Psoas muscle (tissue), 8 donors: ENCODE measurements at places on chromosomes 5 and 9. TPM values are rescaled to one million over a fixed set of nuclear protein-coding genes. Genes with fewer than 3 reads are reported as not detected.

SYK gene
- 2.1 TPM for total RNA-seq

ARID3C gene
- total RNA-seq: not detected

PCSK5 gene
- 3.7 TPM for total RNA-seq

ADGRD2 gene
- not detected for total RNA-seq

GAPT gene
- 0.53 TPM for total RNA-seq

PRSS3 gene
- total RNA-seq: not detected

MRPL41 gene
- total RNA-seq: 120 TPM

DNA sequence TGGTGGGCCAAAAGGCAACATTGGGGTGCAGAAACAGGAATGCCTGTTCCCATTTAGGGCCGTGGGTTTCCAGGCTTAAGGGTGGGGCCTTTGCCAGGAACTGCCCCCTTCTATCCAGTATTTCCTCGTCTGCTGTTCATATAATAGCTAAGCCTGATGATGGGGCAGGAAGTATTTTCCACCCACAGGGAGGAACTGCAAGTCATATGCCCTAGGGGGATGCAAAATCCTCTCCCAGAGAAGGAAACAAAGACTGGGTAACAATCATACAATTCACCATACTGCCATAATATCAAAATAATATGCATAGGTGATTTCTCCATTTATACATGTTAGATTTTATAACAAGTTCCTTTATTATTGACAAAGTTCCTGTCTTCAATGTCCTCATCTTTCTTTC is 20.5 kb upstream of the RPS23 start:
- no peaks in the 10 kb centered on the region for H3K27me3 ChIP-seq
- no peak for DNase-seq
- no peak overlapping the region for H3K4me3 ChIP-seq
- no peaks in the 10 kb centered on the region for H3K36me3 ChIP-seq

DNA sequence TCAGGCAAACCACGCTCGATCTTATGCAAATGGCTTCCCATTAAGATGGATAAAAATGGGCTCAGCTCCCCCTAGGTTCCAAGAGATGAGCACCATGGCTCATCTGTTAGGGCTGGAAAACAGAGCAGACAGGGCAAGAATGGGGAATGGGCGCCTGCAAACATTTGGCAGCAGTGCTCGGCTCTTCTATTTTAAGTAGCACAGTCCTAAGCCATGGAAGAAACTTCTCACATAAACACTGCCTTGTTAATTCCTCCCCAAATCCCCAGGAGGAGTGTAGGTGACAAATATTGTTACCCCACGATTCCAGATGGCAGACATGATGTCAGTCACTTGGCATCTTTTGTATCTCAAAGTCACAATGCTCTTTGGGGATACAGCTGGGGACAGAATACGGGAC is 221.8 kb downstream of the ICE1 start:
- no peak overlapping the region for H3K27ac ChIP-seq
- H3K4me1 ChIP-seq: peaks cover 27% of the 10 kb centered on the region
- H3K4me3 ChIP-seq: no peak overlapping the region
- no peaks in the 10 kb centered on the region for H3K27me3 ChIP-seq

- H3K27ac ChIP-seq: no peak overlapping the region
- no peak overlapping the region for H3K4me3 ChIP-seq
- no peaks in the 10 kb centered on the region for H3K36me3 ChIP-seq
- DNase-seq: no peak
- no peaks in the 10 kb centered on the region for H3K4me1 ChIP-seq
- H3K27me3 ChIP-seq: no peaks in the 10 kb centered on the region
Measured at GRCh38 chr5:65548281-65548680, 14.7 kb downstream of the CENPK start.

GRCh38 chr5:180648658-180649296 is 623 bp downstream of the FLT4 start:
- peaks cover 79% of the 10 kb centered on the region for H3K27me3 ChIP-seq
- H3K4me3 ChIP-seq: peak overlapping the region; percentile 59
- H3K27ac ChIP-seq: no peak overlapping the region
- no peaks in the 10 kb centered on the region for H3K36me3 ChIP-seq
- DNase-seq: no peak

DNA sequence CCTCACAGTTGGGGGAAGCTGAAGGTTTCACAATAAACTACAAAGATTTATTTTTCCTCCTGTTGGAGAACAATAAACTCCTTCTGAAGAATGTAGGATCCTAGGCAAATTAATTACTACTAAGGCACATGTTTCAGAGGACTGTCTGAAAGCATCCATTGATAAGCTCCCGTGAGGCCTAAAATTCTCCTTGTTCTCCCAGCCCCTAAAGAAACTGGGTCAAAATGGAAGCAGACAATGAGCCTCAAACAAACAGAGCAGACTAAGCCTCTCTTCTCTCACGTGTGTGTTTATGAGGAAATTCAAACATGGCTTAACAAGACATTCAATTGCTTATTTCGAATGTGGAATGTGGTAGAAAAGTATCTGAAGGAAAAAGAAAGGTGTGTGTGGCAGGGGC is 249.0 kb downstream of the GLIS3 start:
- DNase-seq: no peak
- no peak overlapping the region for H3K4me3 ChIP-seq
- no peaks in the 10 kb centered on the region for H3K4me1 ChIP-seq
- H3K27ac ChIP-seq: no peak overlapping the region

- no peak overlapping the region for H3K4me3 ChIP-seq
- no peak overlapping the region for H3K27ac ChIP-seq
- H3K27me3 ChIP-seq: peaks cover 5% of the 10 kb centered on the region
- H3K36me3 ChIP-seq: no peaks in the 10 kb centered on the region
Measured at GRCh38 chr5:171365351-171365750, 22.3 kb upstream of the NPM1 start.

DNA sequence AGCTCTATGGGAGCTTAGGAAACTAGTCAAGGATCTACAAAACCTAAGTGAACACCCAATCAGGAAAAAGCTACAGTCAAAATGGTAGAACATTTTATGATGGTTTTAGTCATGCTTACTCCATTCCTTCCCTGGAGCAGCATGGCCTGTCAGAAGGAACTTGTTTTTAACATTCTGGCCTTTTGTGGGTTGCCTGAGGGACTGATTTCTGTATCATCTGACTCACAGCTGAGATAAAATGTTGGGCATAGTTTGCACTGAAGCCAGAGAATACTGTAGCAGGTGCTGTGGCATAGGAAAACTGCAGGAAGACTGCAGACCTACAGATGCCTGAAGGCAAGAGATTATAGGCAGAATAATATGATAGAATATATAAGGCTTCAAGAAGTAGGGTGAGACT is 719.6 kb upstream of the GRAMD2B start:
- peaks cover 6% of the 10 kb centered on the region for H3K4me1 ChIP-seq
- H3K36me3 ChIP-seq: no peaks in the 10 kb centered on the region
- no peak overlapping the region for H3K27ac ChIP-seq
- H3K4me3 ChIP-seq: no peak overlapping the region
- no peak for DNase-seq

DNA sequence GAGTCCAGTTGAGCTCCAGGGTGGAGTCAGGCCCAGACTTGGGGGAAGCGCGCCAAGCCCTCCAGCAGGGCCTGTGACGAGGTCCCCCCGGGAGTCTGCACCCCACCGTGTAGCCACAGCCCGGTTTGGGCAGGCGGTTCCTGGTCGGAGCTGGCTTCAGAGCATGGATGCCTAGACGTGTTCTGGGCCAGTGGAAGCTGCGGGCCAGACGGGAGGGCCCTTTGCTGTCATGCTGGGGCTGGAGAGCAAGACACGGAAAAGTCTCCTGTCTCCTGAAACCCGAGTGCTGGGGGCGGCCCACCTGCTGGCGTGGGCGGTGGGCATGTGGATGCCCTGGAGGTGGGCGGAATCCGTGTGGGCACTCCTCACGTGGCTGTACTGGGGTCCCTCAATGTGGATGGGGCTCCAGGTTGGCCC is 1.9 kb downstream of the GPSM1 start:
- peaks cover 5% of the 10 kb centered on the region for H3K4me1 ChIP-seq
- no peak overlapping the region for H3K4me3 ChIP-seq
- H3K36me3 ChIP-seq: no peaks in the 10 kb centered on the region
- DNase-seq: no peak
- no peak overlapping the region for H3K27ac ChIP-seq

GRCh38 chr9:91247278-91247677 is 114.4 kb downstream of the AUH start:
- no peak overlapping the region for H3K27ac ChIP-seq
- H3K4me1 ChIP-seq: peaks cover 38% of the 10 kb centered on the region
- H3K36me3 ChIP-seq: no peaks in the 10 kb centered on the region
- H3K4me3 ChIP-seq: no peak overlapping the region
- no peak for DNase-seq

- H3K4me3 ChIP-seq: no peak overlapping the region
- H3K27ac ChIP-seq: no peak overlapping the region
- H3K36me3 ChIP-seq: no peaks in the 10 kb centered on the region
- no peaks in the 10 kb centered on the region for H3K4me1 ChIP-seq
- no peaks in the 10 kb centered on the region for H3K27me3 ChIP-seq
Measured at GRCh38 chr5:102722931-102723330, 32.2 kb upstream of the PAM start.

- no peak for DNase-seq
- H3K27ac ChIP-seq: no peak overlapping the region
- no peaks in the 10 kb centered on the region for H3K36me3 ChIP-seq
- H3K27me3 ChIP-seq: no peaks in the 10 kb centered on the region
- no peak overlapping the region for H3K4me3 ChIP-seq
Measured at GRCh38 chr9:80020056-80020455, 448.3 kb downstream of the TLE4 start.

- no peak overlapping the region for H3K4me3 ChIP-seq
- H3K4me1 ChIP-seq: peaks cover 4% of the 10 kb centered on the region
- peaks cover 15% of the 10 kb centered on the region for H3K27me3 ChIP-seq
- H3K36me3 ChIP-seq: no peaks in the 10 kb centered on the region
- no peak overlapping the region for H3K27ac ChIP-seq
Measured at GRCh38 chr9:88536951-88537760, 2.2 kb downstream of the NXNL2 start.

DNA sequence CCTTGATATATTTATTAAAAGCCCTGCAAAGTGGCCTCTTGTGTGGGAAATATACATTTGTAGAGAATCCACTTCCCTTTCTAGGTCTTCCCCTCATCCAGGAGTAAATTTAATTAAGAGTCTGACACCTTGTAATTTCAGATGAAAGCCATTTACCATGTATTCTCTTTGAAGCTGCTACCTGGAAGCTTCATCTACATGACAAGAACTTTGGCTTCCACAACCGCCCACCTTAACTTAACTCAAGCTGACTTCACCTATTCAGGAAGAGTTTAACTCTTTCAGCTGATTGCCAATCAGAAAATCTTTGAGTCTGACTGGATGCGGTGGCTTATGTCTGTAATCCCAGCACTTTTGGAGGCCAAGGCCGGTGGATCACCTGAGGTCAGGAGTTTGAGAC is 899.9 kb downstream of the TAF11L14 start:
- no peaks in the 10 kb centered on the region for H3K4me1 ChIP-seq
- no peak for DNase-seq
- no peak overlapping the region for H3K4me3 ChIP-seq

GRCh38 chr5:135162661-135163265 is 128.7 kb upstream of the PITX1 start:
- no peaks in the 10 kb centered on the region for H3K36me3 ChIP-seq
- H3K4me3 ChIP-seq: no peak overlapping the region
- H3K27ac ChIP-seq: no peak overlapping the region
- no peaks in the 10 kb centered on the region for H3K27me3 ChIP-seq

DNA sequence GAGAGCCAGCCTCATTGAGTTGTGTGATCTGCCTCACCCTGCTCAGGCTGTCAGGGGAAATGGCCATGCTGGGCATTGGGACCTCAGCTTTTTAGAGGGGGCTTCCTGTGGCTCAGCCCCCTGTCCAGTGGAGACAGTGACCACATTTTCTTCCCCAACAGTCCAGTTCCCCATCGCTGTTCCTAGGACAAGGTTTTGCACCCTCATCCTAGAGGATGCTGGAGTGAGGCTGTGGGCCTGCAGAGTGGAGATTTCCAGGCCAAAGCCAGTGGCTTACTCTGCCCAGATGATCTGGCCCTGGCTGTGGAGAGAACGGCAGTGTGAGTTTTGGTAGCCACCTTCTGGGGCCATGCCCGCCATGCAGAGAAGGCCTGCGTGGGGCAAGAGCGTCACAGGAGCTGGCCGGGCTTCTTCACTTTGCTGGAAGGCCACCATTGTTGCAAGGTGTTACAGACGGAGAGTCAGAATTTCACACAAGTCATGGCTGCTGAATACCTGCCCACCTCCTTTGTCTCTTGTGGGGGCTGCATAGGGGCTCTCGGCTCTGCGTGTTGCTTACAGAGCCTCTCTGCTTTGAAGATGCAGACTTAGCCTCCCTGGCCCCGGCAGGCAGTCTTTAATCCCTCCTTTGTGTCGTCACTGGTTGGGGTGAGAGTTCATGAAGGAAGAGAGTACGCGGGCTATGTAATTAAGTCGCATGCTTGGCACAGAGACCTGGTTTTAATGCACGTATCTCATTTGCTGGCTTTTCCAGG is 35.2 kb upstream of the PITX1 start:
- no peaks in the 10 kb centered on the region for H3K36me3 ChIP-seq
- no peaks in the 10 kb centered on the region for H3K27me3 ChIP-seq
- DNase-seq: peak; percentile 28
- H3K4me1 ChIP-seq: peaks cover 2% of the 10 kb centered on the region
- no peak overlapping the region for H3K27ac ChIP-seq

DNA sequence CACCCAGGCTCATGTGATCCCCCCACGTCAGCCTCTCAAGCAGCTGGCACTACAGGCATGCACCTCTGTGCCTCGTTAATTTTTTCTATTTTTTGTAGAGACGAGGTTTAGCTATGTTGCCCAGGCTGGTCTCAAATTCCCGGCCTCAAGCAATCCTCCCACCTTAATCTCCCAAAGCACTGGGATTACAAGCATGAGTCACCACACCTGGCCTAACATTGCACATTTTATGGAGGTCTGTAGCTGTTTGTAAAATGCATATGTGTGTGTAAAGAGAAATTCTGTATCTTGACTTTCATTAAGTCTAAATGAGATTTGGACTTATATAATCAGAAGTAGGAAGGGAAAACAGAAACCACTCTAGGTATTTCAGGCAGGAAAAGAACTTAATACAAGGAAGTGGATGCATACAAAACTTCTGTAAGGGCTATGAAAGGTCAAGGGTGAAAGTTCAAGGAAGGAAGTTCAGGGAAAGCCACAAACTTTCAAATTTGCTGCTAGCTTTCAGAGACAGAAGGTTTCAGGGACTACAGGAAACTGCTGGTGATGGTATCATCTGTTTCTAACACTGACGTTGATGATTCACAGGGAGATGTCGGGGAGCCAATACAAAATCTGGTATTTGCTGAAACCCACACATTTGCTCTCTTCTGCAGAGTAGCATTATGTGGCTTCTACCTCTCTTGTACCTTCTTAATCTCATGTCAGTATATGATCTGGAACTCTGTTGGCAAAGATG is 209.4 kb downstream of the PIK3R1 start:
- no peaks in the 10 kb centered on the region for H3K27me3 ChIP-seq
- H3K4me3 ChIP-seq: no peak overlapping the region
- H3K27ac ChIP-seq: no peak overlapping the region
- peaks cover 3% of the 10 kb centered on the region for H3K4me1 ChIP-seq

DNA sequence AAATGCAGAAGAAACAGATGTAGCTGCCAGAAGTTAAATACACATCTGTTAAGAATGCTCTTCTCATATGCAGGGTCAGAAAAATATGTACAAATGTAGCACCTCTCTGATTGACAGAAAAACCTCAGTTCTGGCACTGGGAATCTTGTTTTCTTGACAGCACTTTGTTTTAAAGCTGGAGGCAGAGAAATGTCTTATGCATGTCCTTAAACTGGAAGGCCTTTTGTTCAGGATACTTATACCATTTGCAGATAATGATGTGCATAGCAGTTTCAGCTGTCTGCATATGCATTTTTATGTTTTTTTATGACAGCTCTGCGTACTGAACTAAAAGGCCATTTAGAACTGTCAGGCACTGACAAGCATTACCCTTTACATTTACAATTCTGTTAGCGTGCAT is 567.9 kb downstream of the EBF1 start:
- no peak overlapping the region for H3K4me3 ChIP-seq
- no peak overlapping the region for H3K27ac ChIP-seq
- H3K36me3 ChIP-seq: no peaks in the 10 kb centered on the region
- no peak for DNase-seq
- H3K4me1 ChIP-seq: no peaks in the 10 kb centered on the region
- H3K27me3 ChIP-seq: no peaks in the 10 kb centered on the region
